Bronchial epithelial cell (primary cell): ENCODE measurements at places on chromosomes 1 and 21.

- DNase-seq = no peak
Observed at GRCh38 chr21:37164742-37165141, 91.7 kb downstream of the TTC3 start.

- no peak for DNase-seq
Observed at GRCh38 chr1:156880473-156880872, 13.0 kb upstream of the PEAR1 start.

DNA sequence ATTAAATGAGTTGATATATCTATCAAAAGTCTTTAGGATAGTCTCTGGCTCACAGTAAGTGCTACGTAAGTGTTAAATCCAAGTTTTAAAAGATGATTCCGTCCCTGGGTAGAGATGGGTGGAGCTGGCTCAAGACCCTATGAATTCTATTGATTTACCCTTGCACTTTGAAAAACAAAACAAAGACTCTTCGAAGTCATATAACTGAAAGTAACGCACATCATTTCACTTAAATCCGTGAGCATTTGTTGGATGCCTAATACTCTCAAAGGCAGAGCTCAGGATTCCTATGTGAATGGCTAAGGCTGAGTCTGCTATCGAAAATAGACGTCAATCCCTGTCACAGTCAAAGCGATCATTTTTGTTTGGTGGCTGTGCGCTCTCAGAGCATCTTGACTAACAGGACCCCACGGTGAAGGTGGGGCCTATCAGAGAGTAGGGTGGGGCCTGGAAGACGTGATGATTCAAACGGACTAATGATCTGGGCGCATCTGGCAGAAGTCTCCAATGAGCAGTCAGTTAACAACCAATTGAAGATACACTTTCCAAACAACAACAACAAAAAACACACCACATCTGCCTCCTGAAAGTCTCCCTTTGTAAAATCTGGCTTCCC, 1.2 kb upstream of the NUCKS1 start:
- no peak for DNase-seq

DNA sequence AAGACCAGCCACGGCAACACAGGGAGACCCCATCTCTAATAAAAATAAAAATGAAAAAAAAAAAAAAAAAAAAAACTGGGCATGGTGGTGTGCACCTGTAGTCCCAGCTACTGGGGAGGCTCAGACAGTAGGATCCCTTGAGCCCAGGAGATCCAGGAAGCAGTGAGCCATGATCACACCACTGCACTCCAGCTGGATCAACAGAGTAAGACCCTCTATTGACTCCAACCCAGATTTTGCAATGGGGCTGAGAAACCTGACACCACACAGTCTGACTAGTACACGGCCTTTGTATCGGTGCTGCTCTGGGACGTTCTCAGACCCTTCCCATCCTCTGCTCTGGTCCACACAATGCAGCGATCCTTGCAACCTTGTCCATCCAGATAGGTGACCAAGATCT, 31.8 kb downstream of the SPATA21 start:
- DNase-seq = no peak

GRCh38 chr1:19346026-19346425, 33.9 kb downstream of the SLC66A1 start:
- no peak for DNase-seq

- DNase-seq = no peak
Observed at GRCh38 chr1:35558374-35559316, 1.0 kb downstream of the NCDN start.

DNA sequence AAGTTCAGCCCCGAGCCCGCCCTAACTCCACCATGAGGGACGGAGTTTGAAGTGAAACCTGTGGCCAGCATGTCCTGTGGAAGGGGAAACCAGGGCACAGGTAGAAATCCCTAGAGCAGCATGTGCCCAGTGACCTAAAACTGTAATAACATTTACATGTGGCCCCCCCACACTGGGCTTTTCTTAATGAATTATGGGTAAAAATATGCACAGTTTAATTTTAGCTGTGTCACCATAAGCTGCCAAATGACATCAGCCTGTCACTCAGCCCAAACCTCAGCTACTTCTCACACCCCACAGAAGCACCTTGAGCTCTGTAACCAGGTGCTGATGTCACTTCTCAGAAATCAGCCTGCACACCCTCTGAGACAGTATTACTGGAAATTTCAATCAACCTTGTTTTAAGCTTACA, 50.0 kb upstream of the SLC19A1 start:
- DNase-seq = peak; percentile 4

GRCh38 chr1:228378873-228379460, 27.7 kb downstream of the TRIM11 start:
- DNase-seq = peak; percentile 11

GRCh38 chr1:5111581-5111980, 457.2 kb downstream of the AJAP1 start:
- no peak for DNase-seq

- DNase-seq = no peak
Observed at GRCh38 chr1:229897501-229897900, 169.5 kb upstream of the GALNT2 start.

GRCh38 chr21:37228003-37228400, 39.1 kb downstream of the VPS26C start:
- no peak for DNase-seq

GRCh38 chr1:25933479-25934365, 27.5 kb upstream of the STMN1 start:
- no peak for DNase-seq

GRCh38 chr1:22053017-22053860, 730 bp downstream of the CDC42 start:
- DNase-seq = peak; percentile 70

DNA sequence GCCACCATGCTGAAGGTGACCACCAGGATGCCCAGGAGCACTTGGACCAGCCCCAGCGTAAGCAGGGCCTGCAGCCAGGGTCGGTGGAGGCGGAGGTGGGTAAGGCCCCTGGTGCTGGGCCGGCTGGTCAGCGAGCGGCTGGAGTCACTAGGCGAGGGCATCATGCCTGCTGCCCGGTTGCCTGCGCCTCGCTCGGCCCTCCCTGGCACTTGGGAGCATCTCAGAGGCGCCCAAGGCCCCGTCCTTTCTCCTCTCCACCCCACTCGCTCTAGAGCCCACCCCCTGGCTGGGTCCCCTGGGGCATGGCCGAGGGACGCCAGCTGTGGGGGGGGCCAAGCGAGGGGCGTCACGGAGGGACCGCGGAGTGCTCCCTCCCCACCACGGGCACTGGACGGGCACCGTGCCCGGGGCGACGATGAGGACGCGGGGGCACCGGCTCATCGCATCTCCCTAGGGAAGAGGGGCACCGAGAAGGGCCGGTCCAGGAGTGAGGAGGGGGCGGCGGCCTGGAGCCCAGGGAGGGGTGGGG, 505 bp downstream of the ENTREP3 start:
- DNase-seq = no peak

- no peak for DNase-seq
Observed at GRCh38 chr1:180345148-180345547, 115.1 kb downstream of the LHX4 start.

DNA sequence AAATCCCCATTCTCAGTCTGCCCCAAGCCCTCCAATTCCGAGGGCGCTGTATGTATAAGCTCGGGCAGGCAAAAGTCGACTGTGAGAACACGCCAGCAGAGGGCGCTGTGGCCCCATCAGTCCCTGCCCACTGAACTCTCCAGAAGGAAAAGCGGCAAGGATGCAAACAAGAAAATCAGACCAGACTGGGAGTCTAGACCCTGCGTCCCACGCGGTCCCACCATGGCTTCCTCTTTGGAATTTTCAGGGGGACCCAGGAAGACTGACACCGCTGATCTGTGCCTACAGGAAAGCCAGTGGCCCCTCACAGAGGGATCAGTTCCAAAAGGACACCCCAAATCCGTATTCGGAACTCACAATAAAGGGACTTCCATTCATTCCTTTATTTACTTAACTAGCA, 19.5 kb downstream of the TEX35 start:
- DNase-seq = peak; percentile 65

GRCh38 chr1:213685992-213686582, 301.7 kb upstream of the PROX1 start:
- DNase-seq = peak; percentile 70

- peak; percentile 89 for DNase-seq
Observed at GRCh38 chr21:36783612-36784374, 84.9 kb downstream of the SIM2 start.

- DNase-seq = no peak
Observed at GRCh38 chr1:84353695-84354094, 44.6 kb upstream of the DNASE2B start.

GRCh38 chr1:87202922-87203655, 125.6 kb upstream of the LMO4 start:
- no peak for DNase-seq

GRCh38 chr1:89873770-89874169, 52.9 kb downstream of the LRRC8D start:
- DNase-seq = peak; percentile 60

DNA sequence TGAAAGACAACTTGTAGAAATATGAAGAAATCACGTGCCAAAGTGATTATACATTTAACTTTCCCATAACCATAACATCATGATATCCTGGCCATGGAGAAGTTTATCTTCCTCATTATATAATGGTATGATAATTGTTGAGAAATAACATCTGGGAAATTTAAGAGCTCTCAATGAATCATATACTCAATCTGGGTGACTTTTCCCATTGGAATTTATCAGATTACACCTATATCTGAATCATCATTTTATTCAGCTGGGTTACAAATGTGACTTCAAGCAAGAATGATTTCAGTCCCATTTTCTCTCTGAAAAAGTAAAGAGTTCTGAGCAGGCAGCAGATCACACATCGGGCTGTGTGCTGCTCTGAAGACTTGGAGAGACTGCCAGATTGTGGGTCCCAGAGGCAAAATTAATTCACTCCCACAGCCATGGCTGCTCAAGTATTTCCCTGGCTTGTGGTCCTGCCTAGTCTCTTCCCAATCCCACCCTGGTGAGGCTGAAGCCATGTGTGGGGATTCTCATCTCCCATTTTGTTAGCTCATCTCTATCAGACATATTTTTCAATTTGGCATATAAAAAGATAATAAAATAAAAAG, 278.0 kb downstream of the MRPL39 start:
- DNase-seq = peak; percentile 75

GRCh38 chr1:154334079-154335024, 9.0 kb downstream of the ATP8B2 start:
- DNase-seq = peak; percentile 19

- peak; percentile 84 for DNase-seq
Observed at GRCh38 chr1:154193821-154194220, 1.9 kb upstream of the TPM3 start.

DNA sequence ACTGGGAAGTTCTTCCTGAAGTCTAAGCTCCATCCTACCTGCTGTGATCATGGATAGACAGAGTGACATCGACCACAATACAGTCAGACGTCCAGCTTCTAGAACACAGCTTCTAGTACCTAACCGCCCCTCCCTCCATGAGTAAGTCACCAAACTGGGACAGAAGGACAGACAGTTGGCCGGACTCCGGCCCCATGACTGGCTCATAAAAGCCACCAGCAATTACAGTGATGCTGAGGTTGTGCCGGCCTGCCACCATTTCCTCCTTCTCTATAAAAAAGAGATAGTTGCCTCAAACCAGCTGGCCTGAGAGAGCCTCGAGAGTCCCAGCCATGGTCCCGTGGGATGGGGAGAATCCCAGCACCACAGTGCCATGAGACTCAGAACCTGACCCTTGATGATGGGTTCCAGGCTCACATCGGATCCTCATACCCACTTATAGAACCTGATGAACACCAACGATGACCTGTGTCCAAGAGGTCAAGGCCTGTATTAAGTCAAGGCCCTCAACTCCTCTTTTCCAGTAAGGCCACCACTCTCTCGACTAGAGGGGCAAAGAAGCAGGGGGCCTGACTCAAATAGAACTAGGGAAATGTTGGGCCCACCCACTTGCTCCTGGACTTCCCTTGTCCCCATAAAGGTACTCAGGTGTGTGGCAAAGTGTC, 3.4 kb downstream of the MEF2D start:
- DNase-seq = no peak
